Activated CD4-positive, alpha-beta T cell treated with anti-CD3 and anti-CD28 coated beads, Interleukin-2, Interleukin-4, amounts not matched to agents 100 ng/mL and 50 ng/mL, durations not matched to agents 16 hours and 8 hours (primary cell): ENCODE measurements at places on chromosomes 6 and 20.

GRCh38 chr20:63877755-63878470, 12.8 kb downstream of the TPD52L2 start:
- no peak for DNase-seq

DNA sequence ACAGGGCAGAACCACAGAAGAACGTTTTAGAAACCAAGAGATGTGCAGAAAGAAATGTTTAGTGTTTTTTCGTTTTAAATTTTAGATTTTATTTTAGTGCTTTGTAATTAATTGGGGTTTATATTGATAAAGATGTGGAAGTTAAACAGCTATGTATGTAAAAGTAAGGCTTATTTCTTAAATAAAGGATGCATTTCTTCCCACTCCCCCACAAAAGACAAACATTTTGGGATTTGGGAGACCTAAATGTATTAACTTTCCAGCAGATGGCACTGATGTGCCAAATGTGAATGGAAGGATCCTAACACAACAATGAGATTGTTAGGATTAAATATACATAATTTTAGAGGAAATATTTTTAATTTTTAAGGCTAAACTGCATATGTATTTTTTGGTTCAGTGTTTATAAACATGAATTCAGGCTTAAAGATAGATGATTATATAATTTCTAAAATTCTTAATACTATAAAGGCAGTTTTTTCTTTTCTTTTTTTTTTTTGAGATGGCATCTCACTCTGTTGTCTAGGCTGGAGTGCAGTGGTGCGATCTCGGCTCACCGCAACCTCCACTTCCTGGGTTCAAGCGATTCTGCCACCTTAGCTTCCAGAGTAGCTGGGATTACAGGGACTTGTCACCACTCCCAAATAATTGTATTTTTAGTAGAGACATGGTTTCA, 12.0 kb downstream of the PFDN4 start:
- no peak for DNase-seq

- no peak for DNase-seq
Observed at GRCh38 chr6:141986457-141986856, 146.3 kb upstream of the GJE1 start.

DNA sequence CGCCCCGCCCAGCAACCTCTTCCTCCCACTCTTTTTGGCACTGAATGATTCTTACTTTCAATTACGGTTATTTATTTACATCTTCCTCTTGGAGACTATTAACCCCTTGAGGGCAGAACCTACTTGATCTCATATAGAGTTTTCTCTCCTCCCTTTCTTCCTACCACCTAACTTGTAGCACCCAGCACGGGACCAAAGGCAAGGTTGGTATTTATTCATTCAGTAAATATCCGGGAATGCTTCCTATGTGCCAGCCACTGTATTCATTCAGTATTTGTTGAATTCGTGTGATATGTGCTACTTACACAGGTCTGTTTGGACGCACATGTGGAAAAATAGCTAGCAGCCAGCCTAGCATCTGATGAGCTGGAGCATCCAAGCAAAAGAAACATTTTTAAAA, 1.3 kb upstream of the CNKSR3 start:
- no peak for DNase-seq

- no peak for DNase-seq
Observed at GRCh38 chr20:7087803-7088202, 320.3 kb downstream of the BMP2 start.
